Left lung (tissue), 14 donors: ENCODE measurements at places on chromosomes 7 and 10. TPM values are rescaled to one million over a fixed set of nuclear protein-coding genes. Genes with fewer than 3 reads are reported as not detected.

Gene IQCE
- polyA plus RNA-seq = 19.2 TPM

Gene CNNM1
- polyA plus RNA-seq = 0.48 TPM

Gene CNPY1
- polyA plus RNA-seq = not detected

Gene SPDYE2
- polyA plus RNA-seq = 9.5 TPM

Gene OR2A1
- polyA plus RNA-seq = 3.1 TPM

Gene BLOC1S2
- polyA plus RNA-seq = 31.7 TPM

Gene RSPH10B
- 1.3 TPM for polyA plus RNA-seq

Gene ABCC2
- polyA plus RNA-seq = 0.75 TPM

Gene MBL2
- polyA plus RNA-seq = not detected

Gene CALD1
- polyA plus RNA-seq = 224 TPM

Gene IL6
- 4.9 TPM for polyA plus RNA-seq

Gene PDE6C
- 1.8 TPM for polyA plus RNA-seq
